Fibroblast of skin of right quadriceps (primary cell): ENCODE measurements at places on chromosomes 3 and 15.

- peak; percentile 14 for DNase-seq
These were observed 593.9 kb downstream of the PYDC2 start for GRCh38 chr3:192054881-192055280.

DNA sequence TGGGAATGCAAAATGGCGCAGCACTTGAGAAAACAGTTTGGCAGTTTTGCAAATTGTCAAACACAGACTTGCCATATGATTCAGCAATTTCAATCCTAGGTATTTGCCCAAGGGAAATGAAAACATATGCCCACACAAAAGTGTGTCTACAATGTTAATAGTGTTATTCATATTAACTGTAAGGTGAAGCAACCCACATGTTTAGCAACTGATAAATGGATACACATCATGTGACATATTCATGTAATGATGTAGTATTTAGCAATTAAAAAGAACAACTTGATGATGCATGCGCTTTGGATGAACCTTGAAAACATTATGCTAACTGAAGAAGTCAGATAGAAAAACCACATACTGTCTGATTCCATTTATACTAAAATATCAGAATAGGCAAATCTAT, 539.0 kb upstream of the PPP2R3A start:
- no peak for DNase-seq

GRCh38 chr15:69529141-69529540, 76.5 kb downstream of the RPLP1 start:
- DNase-seq = no peak

DNA sequence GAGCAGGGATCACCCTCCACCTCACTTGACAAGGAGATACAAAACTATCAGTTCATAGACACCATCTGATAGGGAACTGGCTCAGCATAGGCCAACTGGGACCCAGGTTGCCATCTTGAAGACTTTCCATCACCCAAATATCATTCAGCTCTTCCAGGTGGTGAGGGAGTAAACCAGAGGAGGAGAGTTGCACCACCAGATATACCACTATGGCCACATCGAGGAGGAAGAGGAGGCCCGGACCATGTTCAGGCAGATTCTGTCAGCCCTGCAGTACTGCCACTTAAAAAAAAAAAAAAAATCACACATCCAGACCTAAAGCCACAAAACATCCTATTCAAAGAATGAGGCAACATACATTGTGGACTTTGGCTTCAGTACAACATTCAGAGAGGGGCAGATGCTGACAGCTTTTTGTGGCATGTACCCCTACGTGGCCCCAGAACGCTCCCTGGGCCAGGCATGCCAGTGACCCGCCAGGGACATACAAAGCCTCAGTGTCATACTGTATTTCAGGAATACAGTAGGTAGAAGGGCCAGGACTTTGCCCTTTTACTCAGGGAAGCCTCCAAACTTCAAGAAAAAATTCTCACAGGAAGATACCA, 18.4 kb upstream of the EMC3 start:
- no peak for DNase-seq

- DNase-seq = no peak
These were observed 342.4 kb upstream of the CTDSPL start for GRCh38 chr3:37519236-37519635.

DNA sequence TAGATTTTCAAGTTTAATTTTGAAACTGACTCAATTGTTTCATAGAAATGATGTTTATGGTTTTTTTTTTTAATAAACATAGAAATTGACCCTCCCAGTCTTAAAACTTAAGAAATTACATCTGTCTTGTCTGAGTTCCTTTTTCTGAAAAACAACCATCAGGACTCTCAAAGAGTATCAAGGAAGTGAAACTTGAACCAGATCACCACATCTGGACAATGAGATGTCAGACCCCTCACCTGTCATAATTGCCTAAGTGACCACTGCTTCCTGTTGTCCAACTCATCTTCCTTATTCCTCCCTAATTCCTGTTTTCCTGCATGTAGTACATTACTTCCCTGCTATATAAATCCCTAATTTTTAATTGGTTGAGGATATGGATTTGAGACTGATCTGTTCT, 441.5 kb upstream of the ARHGEF26 start:
- DNase-seq = no peak

GRCh38 chr15:77224352-77224751, 153.4 kb upstream of the TSPAN3 start:
- DNase-seq = no peak

GRCh38 chr15:52023169-52023922, 4.3 kb downstream of the MAPK6 start:
- DNase-seq = no peak
